NCI-H460 (cell line): ENCODE measurements at places on chromosomes 7 and 10.

GRCh38 chr10:124650820-124651401 lies 93.3 kb downstream of the FAM53B start:
- no peak for DNase-seq

DNA sequence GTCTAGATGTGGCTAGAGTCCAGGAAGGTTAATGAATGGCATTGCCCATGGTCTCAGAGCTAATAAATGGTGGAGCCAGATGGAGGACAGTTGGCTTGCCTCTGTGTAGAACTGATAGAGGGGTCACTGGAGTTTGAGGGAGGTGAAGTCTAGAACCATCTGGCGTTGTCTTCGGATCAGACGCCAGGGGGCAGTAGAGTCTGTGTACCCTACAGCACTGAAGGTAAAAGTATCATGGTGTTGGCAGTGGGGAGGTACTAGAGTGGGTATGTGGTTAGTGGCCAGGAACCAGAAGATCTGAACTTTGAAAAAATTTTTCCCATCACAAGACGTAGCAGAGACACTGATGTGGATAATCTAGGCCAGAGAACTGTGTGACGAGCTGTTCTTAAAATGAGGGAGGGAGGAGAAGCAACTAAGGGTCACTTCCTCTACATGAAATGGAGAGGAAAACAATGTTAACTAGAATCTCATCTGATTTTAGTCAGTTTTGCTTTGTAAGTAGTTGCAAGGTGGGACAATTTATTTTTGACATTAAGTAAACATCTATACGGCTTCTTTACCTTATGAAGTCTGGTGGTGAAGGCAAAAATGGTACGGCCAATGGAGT lies 227.9 kb upstream of the PRSS58 start:
- no peak for DNase-seq

DNA sequence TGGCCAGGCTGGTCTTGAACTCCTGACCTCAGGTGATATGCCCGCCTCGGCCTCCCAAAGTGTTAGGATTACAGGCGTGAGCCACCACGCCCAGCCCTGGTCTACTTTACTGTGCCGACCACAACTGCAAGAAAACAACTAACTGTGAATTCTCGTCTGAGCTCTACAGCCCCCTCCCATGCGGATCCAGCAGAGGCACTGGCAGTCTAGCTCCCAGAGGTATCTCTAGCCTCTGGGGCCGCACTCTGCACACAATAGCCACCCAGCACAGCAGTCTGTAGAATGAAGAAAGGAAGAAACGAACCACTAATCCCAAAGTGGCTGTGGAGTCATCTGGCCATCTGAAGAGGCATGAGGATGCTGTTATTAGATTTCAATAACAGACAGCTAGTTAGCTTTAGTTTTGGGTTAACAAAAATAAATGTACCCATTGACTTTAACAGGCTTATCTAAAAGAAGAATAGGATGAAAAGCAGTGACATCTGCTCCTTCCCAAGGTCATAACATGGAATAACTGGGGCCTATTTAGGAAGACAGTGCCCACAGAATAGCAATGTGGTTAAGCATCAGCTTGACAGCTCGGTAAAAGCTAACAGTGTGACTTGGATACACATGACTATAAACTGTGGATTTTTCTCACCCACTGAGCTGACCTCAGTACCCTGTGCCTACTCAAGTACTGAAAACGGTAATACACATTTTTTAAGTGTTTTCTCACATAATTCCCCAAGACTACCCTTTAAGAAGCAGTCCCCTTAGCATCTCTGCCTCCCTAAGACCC lies 131.9 kb downstream of the TNS3 start:
- no peak for DNase-seq

DNA sequence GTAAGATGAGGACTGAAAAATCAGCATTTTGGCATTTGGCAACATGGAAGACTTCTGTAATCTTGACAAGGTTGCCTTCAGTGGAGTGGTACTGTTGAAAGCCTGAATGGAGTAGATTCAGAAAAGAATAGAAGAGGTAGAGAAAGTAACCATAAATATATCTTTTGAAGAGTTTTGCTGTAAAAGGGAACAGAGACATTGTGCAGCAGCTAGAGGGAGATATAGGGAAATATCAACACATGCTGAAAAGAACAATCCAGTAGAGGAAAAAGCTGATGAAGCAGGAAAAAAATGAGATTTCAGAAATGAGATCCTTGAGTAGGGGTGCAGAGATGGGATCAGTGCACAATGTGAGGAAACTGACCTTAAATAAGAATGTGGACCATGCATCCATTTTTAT lies 60.0 kb downstream of the RAPGEF5 start:
- DNase-seq = no peak

DNA sequence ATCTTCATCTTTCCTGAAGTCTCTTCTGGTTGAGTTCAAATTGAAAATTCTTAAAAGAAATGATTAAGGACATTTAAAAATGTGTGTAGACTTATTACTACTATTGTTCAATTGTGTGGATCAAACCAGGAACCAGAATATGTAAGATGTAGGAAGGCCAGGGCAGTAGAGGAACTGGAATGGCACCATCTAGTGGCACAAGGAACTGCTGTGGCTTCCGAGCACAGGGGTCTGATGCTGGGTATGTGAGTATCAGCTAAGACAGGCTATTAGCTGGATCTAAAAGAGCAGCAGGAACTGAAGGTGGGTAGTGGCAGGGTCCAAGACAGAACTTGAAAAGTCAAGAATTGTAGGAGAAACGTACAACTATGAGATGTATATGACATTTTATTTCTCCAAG lies 247.3 kb downstream of the SEMA3A start:
- DNase-seq = peak; percentile 29

- DNase-seq = no peak
Measured at GRCh38 chr10:7159517-7159916, 251.3 kb downstream of the SFMBT2 start.

GRCh38 chr10:14362104-14362503 lies 31.4 kb upstream of the FRMD4A start:
- no peak for DNase-seq

DNA sequence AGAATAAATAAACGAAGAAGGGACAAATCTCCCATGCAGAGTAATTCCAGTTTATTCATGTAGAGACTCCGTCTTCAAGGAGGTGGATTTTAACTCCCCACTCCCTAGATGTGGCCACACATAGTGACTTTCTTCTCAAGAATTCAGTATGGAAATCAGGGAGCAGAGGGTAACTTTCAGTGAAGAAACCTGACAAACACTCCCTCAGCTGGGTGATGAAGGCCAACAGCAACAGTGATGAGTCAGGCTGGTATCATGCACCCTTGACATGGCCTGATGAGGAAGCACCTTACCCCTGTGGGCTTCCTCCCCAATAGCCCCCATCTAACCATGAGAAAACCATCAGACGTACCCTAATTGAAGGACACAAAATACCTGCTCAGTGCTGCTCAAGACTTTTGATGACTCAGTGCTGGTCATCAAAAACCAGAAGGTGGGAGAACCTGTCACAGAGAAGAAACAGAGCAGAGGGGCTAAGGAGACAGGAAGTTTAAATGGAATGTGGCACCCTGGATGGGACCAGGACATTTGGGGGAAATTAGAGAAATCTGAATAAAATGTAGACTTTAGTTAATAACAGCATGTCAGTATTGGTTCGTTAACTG lies 50.6 kb downstream of the ADAMTS14 start:
- DNase-seq = peak; percentile 36

GRCh38 chr10:51270936-51271530 lies 196.7 kb downstream of the PRKG1 start:
- no peak for DNase-seq
